SJSA1 (cell line): ENCODE measurements at places on chromosomes 5 and 9.
A peak's percentile ranks its signal among the peaks of the same experiment; 100 is the strongest.

DNA sequence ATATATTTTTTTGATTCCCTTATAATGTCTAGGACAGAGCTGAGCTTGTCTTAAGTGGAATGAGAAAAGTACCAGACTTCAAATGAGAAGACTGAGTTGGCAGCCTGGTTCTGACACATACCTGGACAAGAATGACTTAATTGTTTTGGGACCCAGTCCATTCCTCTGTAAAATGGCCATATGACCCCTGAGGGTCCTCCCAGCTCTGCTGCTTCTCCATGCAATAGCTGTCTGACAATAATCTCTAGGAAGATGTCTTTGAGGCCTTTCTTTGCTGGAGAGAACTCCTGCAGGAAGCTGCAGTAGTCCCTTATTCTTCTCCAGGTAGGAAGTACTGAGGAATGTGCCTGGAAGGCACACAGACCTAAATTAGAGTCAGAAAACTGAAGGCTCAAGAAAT, 55.9 kb upstream of the SLIT3 start:
- no peak for DNase-seq

- DNase-seq = no peak
Observed at GRCh38 chr5:108818613-108819272, 71.0 kb downstream of the FER start.

GRCh38 chr5:33929925-33930690, 6.1 kb upstream of the RXFP3 start:
- no peak for DNase-seq

DNA sequence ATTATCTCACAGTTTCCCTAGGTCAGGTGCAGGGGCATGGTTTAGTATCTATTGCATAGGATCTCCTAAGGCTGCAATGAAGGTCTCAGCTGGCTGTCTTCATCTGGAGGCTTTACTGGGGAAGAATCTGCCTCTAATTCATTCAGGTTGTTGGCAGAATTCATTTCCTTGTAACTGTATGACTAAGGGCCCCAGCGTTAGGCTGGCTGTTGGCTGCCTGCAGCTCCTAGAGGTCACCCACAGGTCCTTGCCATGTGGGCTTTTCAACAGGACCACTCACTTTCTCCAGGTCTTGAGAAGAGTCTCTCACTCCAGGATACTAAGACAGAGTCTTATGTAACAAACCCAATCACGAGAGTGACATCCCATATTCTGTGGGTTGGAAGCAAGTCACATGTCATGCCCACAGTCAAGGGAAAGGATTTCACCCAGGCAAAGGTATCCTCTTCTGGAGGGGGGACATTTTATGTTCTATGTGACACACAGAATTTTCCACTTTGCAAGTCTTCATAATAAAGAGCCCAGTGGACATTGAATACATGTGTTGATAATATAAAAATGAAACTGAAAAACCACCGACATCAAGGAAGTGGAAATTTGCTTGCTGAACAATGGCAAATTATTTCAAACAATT, 38.2 kb downstream of the HMHB1 start:
- no peak for DNase-seq

- DNase-seq = no peak
Observed at GRCh38 chr9:91150998-91151717, 210.6 kb downstream of the AUH start.

DNA sequence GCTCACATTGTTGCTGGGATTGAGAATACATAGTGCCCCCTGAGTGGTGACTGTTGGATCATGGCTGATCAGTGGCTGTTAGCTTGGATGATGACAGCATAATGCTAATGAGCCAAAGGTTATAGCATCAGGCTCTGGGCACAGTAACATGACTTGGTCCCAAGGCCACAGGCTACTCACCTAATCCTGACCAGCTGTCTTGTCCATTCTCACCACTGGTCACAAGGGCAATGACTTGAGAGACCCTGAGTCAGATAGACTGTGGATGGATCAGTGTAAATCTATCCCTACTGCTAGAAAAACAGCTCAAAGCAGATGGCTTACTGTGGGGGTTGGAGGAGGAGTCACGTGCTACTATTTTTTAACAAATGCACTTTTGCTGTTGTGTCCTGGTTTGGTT, 74.7 kb downstream of the AOPEP start:
- DNase-seq = no peak

DNA sequence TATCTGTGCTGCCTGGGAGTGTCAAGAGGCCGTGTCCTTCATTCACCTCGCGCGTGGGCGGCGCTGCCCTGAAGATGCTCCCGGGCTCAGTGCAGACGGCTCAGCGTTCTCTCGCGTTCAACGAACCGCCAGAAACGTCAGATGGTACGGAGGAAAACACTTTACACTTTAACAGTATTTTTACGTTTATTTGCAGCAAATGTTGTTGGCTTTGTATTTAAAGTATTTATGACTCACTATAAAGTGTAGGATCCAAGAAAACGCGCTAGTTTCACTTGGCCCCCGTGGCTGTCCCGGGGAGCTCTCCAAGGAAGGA, 544 bp upstream of the ERCC6L2 start:
- DNase-seq = no peak

DNA sequence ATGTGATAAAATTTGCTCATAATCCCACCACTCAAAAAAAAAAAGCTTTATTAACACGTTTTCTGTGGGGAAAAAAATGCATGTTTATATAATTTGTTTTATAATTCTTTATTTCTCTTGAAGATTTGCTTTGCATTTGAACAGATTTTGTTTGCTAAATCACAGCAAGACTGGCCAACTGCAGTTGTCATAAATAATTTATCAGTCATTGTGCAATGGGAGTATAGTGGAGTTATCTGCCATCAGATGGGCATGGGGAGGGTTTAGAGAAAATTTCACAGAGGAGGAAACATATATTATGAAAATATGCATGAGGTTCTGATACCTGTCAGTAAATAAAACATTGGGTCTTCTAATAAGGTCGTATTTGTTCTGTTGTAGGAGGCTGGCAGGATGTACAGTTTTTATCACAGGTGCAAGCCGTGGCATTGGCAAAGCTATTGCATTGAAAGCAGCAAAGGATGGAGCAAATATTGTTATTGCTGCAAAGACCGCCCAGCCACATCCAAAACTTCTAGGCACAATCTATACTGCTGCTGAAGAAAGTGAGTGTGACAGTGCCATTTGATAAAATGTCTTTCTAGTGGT, 23.8 kb downstream of the HSDL2 start:
- no peak for DNase-seq

DNA sequence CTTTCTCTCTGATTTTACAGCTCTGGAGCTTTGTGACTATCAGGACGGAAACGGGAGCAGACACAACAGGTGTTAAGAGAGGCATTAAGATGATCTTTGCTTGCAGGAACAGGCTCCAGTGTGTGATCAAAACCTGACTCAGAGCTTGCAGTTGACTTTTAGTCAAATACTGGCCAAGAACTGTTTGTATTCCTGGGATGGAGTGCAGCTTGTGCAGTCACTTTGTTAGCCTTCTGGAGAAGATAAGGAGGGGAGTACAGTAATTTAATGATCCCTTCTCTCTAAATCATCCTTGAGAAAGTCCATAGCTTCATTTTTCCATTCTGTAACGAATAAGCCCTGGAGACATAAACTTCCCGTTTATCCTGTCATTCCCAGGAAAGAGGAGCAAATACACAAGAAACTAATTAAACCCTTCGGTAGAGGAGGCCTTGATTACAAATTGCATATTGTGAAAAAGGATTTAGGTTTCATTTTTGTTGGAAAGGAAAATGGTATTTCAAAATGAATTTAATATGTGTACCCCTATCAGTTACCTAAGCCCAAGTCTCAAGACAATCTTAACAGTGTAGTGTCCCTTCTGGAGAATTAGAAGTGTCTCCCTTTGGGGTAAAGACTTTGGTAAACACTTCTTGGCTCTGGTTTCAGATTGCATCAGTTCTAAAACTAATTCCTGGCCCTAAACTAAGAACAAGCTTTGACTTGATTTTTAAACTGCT, 3.1 kb upstream of the STOM start:
- no peak for DNase-seq

GRCh38 chr5:74016373-74016772, 390.4 kb downstream of the ARHGEF28 start:
- DNase-seq = no peak

DNA sequence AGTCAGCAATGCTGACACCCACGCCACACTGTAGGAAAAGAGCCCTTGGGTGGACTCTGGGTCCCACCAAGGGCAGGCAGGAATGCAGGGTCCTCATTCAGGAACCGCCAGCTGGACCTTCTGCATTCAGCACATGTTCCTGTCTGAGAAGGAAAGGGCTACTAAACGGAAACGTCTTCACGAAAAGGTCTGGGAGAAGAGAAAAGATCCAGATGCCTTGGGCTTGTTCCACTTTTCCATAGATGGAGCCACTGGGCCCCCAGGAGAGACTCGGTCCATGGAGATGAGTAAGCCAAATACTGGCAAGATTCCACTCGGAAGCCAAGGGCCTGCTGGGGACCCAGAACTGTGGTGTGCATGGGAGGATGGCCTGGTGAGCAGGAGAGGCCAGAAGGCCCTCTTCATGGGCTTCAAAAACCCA, 38.4 kb downstream of the LHFPL2 start:
- no peak for DNase-seq

DNA sequence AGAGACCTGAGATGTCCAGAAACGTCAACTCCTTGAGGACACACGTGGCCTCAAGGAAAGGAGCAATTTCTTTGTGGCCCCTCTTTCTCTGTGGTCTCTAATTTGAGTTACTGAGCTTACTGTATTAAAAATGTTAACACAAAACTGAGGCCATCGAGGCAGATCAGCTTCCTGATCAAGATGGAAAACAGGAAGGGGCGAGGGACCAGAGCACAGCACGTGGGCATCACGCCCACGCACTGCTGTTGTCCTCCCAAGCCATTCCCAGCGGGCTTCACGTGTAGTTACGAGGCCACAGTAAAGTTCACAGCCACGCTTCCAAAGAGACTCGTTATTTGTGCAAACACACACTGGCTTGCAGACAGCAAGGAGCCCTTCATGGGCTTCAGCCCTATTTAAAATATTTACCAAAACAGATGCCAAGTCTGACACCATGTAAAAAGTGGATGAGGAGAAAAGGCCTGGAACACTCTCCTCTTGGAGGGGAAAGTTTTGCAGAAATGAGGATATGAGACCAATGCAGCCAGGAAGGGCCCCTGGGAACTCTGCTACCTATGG, 149.5 kb downstream of the ROR2 start:
- DNase-seq = no peak

GRCh38 chr9:108751369-108751768, 104.4 kb downstream of the ACTL7B start:
- DNase-seq = no peak

GRCh38 chr5:78720997-78721396, 72.4 kb upstream of the LHFPL2 start:
- DNase-seq = no peak

- DNase-seq = peak; percentile 92
Observed at GRCh38 chr5:72107131-72107900, at the start of gene MAP1B. Gene MAP1B, plus strand, starts transcription at chr5:72107475. Its CDS starts 57 bp downstream, at chr5:72107532.

GRCh38 chr9:110638381-110638954, 30.1 kb upstream of the MUSK start:
- DNase-seq = no peak

GRCh38 chr5:143153332-143154119, 250.0 kb downstream of the NR3C1 start:
- peak; percentile 77 for DNase-seq

DNA sequence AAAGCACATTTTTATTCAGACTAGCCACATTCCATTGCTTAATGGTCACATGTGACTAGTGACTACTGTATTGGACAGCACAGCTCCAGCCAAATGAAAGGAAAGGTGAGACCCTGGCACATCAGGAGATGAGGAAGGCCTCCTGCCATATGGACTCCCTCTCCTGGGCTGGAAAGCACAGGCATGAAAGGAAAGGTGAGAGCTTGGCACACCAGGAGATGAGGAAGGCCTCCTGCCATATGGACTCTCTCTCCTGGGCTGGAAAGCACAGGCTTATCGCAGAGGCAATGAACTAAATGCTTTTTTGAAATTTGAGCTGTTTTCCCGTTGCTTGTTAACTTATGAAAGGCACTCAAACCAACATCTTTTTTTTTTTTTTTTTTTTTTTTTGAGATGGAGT, 144.8 kb upstream of the SLC12A2 start:
- DNase-seq = no peak

DNA sequence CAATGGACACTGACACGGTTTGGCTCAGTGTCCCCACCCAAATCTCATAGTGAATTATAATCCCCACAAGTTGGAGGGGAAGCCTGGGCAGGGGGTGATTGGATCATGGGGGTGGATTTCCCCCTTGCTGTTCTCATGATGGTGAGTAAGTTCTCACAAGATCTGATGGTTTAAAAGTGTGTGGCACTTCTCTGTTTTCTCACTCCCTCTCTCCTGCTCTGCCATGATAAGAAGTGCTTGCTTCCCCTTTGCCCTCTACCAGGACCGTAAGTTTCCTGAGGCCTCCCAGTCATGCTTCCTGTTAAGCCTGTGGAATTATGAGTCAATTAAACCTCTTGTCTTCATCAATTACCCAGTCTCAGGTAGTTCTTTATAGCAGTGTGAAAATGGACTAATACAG, 115.8 kb upstream of the KIF2A start:
- no peak for DNase-seq

DNA sequence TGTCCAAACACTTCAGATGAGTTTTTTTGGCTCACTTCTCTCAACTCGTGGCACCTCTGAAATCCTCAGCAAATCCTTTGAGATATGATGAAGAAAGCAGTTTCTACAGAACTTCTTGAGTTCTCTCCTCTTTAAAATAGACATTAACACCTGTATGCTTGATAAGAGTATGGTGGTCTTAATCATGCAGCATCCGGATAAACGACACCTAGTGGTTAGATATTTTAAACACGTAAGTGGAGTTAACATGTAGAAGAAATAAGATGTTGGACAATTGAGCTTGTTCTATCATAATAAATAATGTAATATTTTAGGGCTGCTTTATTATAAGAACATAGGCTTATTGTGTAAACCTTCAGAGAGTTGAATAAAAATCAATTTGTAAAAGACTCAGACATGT, 324.8 kb downstream of the CYLC2 start:
- DNase-seq = no peak

- DNase-seq = no peak
Observed at GRCh38 chr9:79975621-79976256, 404.0 kb downstream of the TLE4 start.

DNA sequence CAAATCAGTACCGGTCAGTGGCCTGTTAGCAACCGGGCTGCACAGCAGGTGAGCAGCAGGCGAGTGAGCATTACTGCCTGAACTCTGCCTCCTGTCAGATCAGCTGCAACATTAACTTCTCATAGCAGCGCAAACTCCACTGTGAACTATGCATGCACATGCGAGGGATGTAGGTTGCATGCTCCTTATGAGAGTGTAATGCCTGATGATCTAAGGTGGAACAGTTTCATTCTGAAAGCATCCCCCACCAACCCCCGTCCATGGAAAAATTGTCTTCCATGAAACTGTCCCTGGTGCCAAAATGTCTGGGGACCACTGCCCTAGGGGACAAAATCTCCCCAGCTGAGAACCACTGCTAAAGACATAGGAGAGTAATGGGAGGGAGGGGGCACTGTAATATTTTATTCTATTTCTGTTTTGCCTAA, 51.1 kb downstream of the P4HA2 start:
- no peak for DNase-seq

GRCh38 chr9:18422296-18423036, 51.5 kb upstream of the ADAMTSL1 start:
- DNase-seq = no peak
